ENCODE measurements at places on chromosomes 6 and 20.

- peaks cover 73% of the 10 kb centered on the region for H3K4me1 ChIP-seq
- peak overlapping the region; percentile 98 for H3K4me3 ChIP-seq
- H3K36me3 ChIP-seq, result peaks cover 10% of the 10 kb centered on the region
- peak overlapping the region; percentile 97 for H3K27ac ChIP-seq
These were observed 402 bp upstream of the TAF8 start for GRCh38 chr6:42049948-42050296.

GRCh38 chr6:147222160-147222838, 18.1 kb downstream of the STXBP5 start:
- no peak overlapping the region for H3K27ac ChIP-seq
- H3K4me1 ChIP-seq, result peaks cover 33% of the 10 kb centered on the region
- no peak for DNase-seq

GRCh38 chr6:88910922-88911778, 52.3 kb downstream of the RNGTT start:
- H3K4me3 ChIP-seq, result no peak overlapping the region
- H3K27me3 ChIP-seq, result no peaks in the 10 kb centered on the region
- no peak for DNase-seq
- peaks cover 37% of the 10 kb centered on the region for H3K36me3 ChIP-seq
- no peak overlapping the region for H3K27ac ChIP-seq

DNA sequence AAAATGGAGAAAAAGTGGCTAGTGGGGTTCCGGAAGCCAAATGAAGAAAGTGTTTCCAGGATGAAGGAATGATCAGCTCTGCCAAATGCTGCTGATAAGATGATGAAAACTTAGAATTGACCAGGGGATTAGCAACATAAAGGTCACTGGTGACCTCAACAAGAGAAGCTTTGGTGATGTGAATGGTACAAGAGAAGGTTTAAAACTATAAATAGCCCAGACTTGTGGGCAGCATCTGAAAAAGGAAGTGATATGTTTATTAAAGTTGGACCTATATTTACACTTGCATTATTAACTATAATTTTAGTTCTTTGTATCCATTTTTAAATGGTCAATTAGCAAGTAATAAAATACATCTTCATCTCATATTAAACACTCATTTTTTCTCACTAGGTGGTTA, 45.1 kb downstream of the CGA start:
- H3K4me1 ChIP-seq, result no peaks in the 10 kb centered on the region
- no peak overlapping the region for H3K27ac ChIP-seq
- H3K36me3 ChIP-seq, result no peaks in the 10 kb centered on the region
- H3K4me3 ChIP-seq, result no peak overlapping the region

- no peaks in the 10 kb centered on the region for H3K4me1 ChIP-seq
- no peak overlapping the region for H3K27ac ChIP-seq
- no peaks in the 10 kb centered on the region for H3K36me3 ChIP-seq
- H3K27me3 ChIP-seq, result no peaks in the 10 kb centered on the region
- no peak for DNase-seq
- no peak overlapping the region for H3K4me3 ChIP-seq
These were observed 35.6 kb upstream of the SDHAF4 start for GRCh38 chr6:70531133-70531532.

- peak overlapping the region; percentile 25 for H3K27ac ChIP-seq
- no peaks in the 10 kb centered on the region for H3K27me3 ChIP-seq
- peaks cover 17% of the 10 kb centered on the region for H3K4me1 ChIP-seq
- DNase-seq, result no peak
- peaks cover 35% of the 10 kb centered on the region for H3K36me3 ChIP-seq
- H3K4me3 ChIP-seq, result no peak overlapping the region
These were observed 2.5 kb upstream of the SLC17A9 start for GRCh38 chr20:62949962-62950361.

DNA sequence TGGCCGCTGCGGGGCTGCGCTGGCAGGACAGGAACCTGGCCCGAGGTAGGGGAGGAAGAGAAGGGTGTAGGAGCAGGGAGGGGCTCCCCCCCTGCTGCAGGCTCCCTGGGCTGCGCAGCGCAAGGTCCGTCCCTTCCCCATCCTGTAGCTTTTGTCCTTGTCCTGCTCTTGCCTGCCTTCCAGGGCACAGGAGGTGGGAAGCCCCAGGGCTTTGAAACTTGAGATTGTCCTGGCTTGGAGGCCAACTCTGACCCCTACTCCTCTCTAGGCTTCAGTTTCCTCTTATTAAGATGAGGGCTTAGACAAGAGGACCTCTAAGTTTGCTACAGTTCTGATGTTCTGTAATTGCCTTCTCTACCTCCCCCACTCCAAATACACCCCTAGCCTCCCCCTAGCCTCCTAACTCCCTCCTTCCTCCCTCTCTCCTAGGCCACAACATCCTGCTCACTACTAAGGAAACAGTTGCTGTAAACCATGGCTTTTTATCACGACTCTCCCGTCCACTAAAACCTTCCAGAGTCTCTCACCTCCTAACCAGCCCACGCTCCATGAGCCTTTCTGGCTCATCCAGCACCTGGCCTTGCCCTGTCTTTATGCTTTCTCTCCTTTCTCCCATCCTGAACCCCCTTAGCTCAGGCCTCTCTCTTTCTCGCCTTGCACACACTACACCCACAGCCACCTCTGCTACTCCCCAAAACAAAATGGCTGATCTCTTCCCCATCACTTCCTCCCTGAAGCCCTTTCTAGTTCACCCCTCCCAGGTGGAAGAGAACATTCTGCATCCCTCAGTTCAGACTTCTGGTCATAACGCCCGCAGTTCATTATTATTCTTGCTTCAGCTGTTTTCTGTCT, 10.2 kb downstream of the UNC5CL start:
- H3K4me1 ChIP-seq, result peaks cover 19% of the 10 kb centered on the region
- no peaks in the 10 kb centered on the region for H3K36me3 ChIP-seq
- no peak for DNase-seq
- H3K4me3 ChIP-seq, result peak overlapping the region; percentile 78
- peak overlapping the region; percentile 61 for H3K27ac ChIP-seq
- no peaks in the 10 kb centered on the region for H3K27me3 ChIP-seq

GRCh38 chr20:20482453-20482852, 114.5 kb downstream of the INSM1 start:
- H3K4me3 ChIP-seq, result peak overlapping the region; percentile 58
- H3K4me1 ChIP-seq, result peaks cover 83% of the 10 kb centered on the region
- peak overlapping the region; percentile 98 for H3K27ac ChIP-seq
- no peaks in the 10 kb centered on the region for H3K27me3 ChIP-seq
- no peak for DNase-seq

GRCh38 chr20:9160331-9160730, 91.4 kb downstream of the PLCB4 start:
- H3K27me3 ChIP-seq, result no peaks in the 10 kb centered on the region
- no peaks in the 10 kb centered on the region for H3K36me3 ChIP-seq
- H3K4me3 ChIP-seq, result no peak overlapping the region
- no peak overlapping the region for H3K27ac ChIP-seq

DNA sequence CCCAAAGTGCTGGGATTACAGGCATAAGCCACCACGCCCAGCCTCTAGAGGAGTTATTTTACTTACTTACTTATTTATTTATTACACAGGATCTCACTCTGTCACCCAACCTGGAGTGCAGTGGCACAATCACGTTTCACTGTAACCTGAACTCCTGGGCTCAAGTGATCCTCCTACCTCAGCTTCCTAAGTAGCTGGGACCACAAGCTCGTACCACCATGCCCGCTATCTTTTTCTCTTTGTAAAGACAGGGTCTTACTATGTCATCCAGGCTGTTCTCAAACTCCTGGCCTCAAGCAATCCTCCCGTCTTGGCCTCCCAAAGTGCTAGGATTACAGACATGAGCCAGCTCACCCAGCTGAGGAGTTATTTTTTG, 1.6 kb upstream of the TRIB3 start:
- DNase-seq, result no peak
- H3K4me1 ChIP-seq, result peaks cover 18% of the 10 kb centered on the region
- peak overlapping the region; percentile 82 for H3K4me3 ChIP-seq
- H3K27me3 ChIP-seq, result no peaks in the 10 kb centered on the region
- H3K36me3 ChIP-seq, result no peaks in the 10 kb centered on the region

DNA sequence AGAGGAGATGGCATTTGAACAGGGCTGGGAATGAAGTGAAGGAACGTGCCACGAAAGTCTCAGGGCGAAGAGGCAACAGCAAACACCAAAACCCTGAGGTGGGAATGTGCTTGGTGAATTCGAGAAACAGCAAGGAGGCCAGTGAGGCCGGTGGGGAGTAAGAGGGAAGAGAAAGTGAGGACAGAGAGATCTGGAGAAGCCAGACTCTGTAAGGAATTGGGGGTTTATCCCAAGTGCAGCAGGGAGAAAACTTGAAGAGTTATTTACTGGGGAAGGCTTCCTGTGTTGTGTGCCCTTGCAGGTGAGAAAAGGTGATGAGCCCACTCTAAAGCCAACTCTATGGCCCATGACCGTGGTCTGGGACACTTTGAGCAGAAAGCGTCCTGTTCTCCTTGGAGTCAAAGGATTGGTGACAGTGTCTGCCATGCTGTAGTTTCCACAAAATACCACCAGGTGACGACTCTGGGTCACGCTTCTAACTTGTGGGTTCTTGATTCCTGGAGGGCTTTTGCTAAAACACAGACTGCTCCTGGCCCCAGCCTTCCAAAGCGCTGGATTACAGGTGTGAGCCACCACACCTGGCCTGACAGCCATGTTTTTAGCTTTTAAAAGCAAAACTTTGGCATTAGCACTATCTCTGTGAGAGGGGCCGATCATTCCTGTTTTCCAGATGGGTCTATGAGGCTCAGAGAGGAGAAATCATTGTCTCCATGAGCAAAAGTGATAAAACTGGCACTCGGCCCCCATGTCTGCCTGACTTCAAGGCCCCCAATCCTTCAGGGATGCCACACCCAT, 18.0 kb upstream of the CSNK2A1 start:
- no peak overlapping the region for H3K4me3 ChIP-seq
- no peaks in the 10 kb centered on the region for H3K4me1 ChIP-seq
- peaks cover 9% of the 10 kb centered on the region for H3K27me3 ChIP-seq

- H3K27me3 ChIP-seq, result no peaks in the 10 kb centered on the region
- H3K27ac ChIP-seq, result no peak overlapping the region
- no peaks in the 10 kb centered on the region for H3K36me3 ChIP-seq
- no peak overlapping the region for H3K4me3 ChIP-seq
- peaks cover 17% of the 10 kb centered on the region for H3K4me1 ChIP-seq
These were observed 14.2 kb downstream of the RAB23 start for GRCh38 chr6:57207872-57208271.

DNA sequence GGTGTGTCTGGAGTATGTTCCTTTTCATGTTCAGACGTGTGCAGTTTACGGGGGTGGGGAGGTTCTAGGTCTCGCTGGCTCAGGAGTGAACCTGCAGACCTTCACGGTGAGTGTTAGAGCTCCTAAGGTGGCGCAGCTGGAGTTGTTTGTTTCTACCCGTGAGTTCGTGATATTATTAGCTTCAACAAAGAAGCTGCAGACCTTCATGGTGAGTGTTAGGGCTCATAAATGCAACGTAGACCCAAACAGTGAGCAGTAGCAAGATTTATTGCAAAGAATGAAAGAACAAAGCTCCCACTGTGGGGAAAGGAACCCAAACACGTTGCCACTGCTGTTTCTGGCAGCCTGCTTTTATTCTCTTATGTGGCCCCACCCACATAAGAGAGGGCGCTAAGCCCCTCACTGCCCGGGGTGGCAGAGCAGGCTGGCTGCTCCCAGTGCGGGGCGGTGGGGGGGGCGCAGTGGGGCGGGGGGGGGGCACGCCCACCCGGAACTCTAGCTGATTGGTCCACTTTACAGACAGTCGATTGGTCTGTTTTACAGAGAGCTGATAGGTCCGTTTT, 41.3 kb upstream of the GMPR start:
- H3K4me3 ChIP-seq, result no peak overlapping the region
- H3K36me3 ChIP-seq, result no peaks in the 10 kb centered on the region
- H3K27ac ChIP-seq, result no peak overlapping the region
- no peak for DNase-seq
- no peaks in the 10 kb centered on the region for H3K4me1 ChIP-seq

GRCh38 chr6:44110005-44110676, 17.1 kb downstream of the MRPL14 start:
- no peak for DNase-seq
- H3K27ac ChIP-seq, result no peak overlapping the region
- no peaks in the 10 kb centered on the region for H3K4me1 ChIP-seq
- no peaks in the 10 kb centered on the region for H3K27me3 ChIP-seq

DNA sequence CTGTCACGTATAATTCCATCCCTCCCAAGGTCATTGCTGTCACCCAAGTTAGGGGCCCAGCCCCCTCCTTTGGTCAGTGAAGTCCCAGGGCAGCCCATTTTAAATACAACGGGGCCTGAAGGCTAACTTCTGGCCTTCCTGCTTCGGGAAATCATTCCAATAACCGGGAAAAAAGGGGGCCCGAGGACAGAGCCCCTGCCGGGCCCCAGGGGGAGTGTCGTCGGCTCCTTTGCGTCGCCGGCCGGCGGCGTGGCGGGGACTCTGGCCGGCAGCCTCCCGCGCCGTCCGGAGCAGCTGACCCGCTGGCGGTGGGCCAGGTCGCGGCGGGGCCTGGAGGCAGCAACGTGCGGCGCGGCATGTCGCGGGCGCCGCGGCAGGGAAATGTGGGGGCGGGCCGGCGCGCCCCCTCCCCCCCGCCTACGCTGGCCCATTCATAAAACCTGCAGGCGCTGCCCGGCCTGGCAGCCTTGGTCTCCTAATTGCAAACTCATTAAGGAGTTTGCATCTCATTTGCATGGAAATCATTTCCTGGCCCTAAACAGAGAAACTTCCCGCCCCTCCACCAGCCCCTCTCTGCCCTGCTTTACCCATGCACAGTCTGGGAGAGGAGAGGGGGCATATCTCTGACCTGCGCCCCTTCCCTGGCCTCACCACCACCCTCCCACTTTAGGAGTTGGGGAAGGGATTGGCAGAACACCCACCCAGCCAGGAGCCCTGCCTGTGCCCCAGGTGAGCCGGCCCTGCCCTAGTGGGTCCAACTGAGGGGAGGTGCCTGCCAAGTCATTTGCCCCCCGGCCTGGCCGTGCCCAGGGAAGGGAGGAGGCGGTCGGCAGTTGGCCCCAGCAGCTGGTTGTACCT, 50.7 kb downstream of the MRPL14 start:
- H3K36me3 ChIP-seq, result no peaks in the 10 kb centered on the region
- H3K4me3 ChIP-seq, result no peak overlapping the region
- H3K27me3 ChIP-seq, result peaks cover 14% of the 10 kb centered on the region
- no peak overlapping the region for H3K27ac ChIP-seq
- no peak for DNase-seq

DNA sequence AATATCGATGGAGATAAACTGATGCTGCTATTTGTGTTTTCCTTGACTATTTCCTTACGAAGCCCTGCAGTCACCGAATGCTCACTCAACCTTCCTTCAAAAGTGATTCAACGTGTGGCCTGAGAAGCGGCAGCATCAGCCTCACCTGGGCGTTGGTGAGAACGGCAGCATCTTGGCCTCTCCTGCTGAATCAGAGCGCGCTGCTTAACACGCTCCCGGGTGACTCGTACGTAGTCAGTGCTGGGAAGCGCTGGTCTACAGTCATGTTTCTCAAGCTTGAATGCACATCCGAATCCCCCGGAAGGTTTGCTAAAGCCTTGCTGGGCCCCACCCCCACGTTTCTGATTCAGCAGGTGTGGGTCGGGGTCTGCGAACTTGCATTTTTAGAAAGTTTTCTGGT, 214.1 kb upstream of the RREB1 start:
- no peaks in the 10 kb centered on the region for H3K36me3 ChIP-seq
- no peak overlapping the region for H3K4me3 ChIP-seq
- H3K4me1 ChIP-seq, result peaks cover 6% of the 10 kb centered on the region
- DNase-seq, result no peak
